ENCODE measurements at places on chromosomes 4 and X.

- no peak for DNase-seq
Measured at GRCh38 chr4:12770351-12770750, 713.8 kb downstream of the RAB28 start.

GRCh38 chr4:33940281-33940680, 2304.0 kb downstream of the ARAP2 start:
- DNase-seq, result no peak

DNA sequence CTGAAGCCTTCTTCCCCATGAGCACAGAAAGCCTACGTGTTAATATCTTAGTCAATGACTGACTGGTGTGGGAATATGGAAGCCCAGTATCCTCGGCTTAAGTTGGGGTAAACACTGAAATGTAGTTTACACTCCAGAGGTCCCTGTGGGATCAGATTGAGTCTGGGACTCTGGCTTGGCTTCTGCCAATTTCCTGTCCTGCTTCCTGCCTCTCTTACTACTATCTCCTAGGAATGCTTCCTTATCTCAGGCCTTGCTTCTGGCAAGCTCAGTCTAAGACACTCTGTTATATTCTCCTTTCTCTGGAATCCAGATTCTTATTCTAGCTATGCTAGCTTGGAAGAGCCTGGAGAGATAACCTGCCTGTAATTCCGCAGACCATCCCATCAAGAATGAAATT, 174.0 kb upstream of the LDB2 start:
- no peak for DNase-seq

GRCh38 chr4:84875636-84876371, 90.7 kb downstream of the WDFY3 start:
- no peak for DNase-seq

GRCh38 chrX:47218920-47219815, 687 bp downstream of the CDK16 start:
- DNase-seq, result peak; percentile 28

DNA sequence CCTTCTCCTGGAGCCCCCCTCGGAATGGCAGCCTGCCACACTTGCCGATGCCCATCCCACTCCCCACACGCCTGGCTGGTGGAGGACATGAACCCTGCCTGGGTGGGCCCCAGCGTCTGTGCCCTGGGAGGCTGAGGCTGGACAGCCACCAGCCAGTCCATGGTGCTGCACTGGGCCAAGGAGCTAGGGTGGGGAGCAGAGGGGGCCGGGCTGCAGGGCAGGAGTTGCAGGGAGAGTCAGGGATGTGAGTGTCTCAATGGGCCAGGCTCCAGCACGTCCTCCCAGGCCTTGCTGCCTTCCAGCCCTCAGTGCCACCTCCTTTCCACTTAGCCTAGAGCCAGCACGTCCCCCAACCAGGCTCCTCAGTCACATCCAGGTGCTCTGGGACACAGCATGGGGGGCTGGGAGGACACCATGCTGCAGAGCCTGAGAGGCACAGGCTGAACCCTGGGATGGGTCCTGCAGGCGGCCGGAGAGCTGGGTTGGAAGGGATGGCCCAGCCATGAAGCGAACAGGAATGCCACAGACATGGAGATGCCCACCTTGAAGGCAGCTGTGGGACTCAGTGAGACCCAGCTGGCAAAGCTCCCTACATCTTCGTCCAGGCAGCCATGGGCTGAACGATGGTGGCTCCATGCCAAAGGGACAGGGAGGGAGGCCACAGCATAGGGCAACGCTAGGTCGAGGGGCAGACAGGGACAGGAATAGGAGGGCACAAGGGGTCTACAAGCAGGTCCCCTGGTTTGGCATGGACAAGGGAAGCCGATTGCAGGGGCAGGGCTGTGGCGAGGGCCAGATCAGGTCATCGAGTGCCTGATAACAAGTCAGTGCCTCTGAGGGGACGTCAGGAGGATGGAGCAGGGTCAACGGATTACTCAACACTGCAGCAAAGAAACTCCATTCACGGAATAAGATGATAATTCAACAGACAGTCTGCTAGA, 30.1 kb upstream of the MXD4 start:
- no peak for DNase-seq

- DNase-seq, result no peak
Measured at GRCh38 chr4:31964685-31965084, 1244.5 kb downstream of the PCDH7 start.

DNA sequence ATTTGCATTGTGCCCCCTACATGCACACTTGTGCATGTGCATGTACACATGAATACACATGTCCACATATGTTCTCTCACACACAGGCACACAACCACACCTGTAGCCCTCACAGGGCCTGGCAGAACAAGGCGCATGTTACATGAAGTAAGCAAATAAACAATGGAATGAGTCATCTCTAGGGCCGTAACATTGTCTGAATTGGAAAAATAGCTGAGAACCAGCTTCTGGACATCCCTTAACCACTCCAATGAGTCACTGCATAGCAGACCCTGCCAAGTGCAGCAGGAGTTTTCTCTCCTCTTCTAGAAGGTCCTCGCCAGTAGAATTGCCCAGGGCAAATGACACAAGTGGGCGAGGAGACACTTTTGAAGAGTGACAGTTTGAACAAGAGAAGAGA, 66.1 kb downstream of the MAGEA10 start:
- DNase-seq, result no peak

DNA sequence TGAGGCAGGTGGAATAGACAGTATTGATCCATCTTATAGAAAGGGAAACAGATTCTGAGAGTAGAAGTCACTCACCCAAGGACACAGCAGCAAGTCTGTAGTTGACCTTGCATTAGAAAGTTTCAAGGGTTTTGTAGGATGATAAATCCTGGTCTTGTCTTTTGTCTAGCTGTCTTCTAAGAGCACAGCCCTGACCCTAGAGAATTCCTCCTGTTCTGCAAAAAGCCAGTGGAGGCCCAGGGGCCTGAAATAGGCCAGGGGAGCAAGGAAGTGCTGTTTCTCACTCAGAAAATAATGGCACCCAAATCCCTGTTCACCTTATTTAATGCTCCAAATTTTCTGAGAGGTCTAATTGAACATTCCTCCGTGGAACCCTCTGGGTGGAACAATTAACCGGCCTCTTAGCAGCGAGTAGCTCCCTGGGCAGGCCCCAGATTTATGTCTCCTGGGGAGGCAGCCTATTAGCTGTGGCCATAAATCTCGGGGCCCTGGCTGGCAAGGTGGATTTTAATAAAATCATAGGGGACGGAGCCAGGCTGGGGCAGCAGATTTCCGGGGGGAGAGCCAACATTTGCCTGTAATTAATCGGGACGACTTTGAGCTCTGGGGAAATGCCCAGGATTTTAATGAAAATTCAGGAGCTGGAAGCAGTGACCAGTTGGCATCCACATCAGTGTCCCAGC, 49.2 kb upstream of the MSX1 start:
- no peak for DNase-seq

DNA sequence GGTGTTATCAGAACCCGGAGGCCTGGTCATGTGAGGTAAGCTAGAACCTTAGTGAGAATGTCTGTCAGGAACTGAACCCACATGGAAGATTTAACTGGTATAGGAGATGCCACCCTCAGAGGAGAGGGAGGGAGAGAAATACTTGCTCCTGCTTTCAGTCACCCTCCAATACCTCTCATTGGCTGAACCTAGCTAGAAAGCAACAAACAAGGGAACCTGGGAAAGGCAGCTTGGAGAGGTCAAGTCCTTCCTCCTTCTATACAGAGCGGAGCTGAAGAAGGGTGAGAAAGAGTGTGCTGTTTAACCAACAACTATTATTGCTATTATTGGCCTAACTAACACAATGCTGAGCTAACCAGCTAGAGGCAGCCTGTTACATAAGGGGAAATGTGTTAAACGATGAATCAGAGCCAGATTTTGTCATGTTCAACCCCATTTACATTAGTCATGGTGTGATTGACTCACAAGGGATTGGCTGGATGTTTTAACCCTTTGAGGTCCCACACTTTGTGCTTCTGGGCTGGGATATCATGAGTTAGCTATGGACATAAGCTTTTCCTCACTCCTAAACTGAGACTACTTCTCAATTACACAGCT, 96.5 kb upstream of the ESX1 start:
- no peak for DNase-seq

Measured in activated CD4-positive, alpha-beta T cell treated with anti-CD3 and anti-CD28 coated beads, Interleukin-2, amount 50 U/mL, for 1 hour (primary cell).